ENCODE measurements at places on chromosomes 7 and 10. TPM values are rescaled to one million over a fixed set of nuclear protein-coding genes. Genes with fewer than 3 reads are reported as not detected.

The GNGT1 gene
- not detected for polyA plus RNA-seq

The CALN1 gene
- 0.30 TPM for polyA plus RNA-seq

The ITIH5 gene
- 32.2 TPM for polyA plus RNA-seq

The CHST15 gene
- 17.0 TPM for polyA plus RNA-seq

The HKDC1 gene
- 0.71 TPM for polyA plus RNA-seq

The PPP1R17 gene
- polyA plus RNA-seq: not detected

DNA sequence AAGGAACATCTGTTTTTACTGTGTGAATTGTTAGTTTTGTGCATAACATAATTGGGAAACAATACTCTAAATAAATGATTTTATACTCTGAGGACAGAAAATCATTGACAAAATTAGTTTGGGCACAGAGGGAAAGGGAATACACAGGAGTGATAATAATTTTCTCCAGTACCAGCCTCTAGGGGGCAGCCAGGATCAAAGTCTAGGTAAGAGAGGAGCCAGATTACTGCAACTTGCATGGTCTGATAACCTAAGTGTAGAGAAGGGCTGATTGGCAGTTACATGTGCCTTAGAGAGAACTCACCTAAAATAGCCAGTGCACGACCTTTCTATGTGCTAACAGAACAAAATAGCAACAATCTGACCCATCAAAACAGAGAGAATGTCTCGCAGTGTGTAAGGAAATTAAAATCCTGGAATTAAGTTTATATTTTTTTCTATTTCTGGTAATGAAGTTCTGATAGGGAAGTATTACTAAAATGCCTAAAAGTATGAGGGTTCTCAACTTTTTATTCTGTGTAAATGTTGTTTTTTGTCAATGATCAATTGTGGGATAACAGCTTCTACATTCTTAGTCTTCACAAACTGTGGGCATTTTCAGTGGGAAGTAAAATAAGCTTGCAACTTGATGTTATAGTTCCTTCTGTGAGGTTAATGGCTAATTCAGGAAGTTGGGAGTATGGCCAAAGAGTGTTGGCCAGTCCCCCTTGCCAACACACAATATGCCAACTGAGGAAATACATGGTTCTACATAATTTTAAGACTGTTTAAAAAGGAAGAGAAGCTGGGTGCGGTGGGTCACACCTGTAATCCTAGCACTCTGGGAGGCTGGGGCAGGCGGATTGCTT lies 66.4 kb downstream of the EXOC6 start:
- no peak overlapping the region for H3K27ac ChIP-seq
- H3K4me3 ChIP-seq: no peak overlapping the region
- H3K36me3 ChIP-seq: peaks cover 35% of the 10 kb centered on the region
- peak; percentile 20 for DNase-seq

All from left lung (tissue), 14 donors.